Left lung (tissue), 14 donors: ENCODE measurements at places on chromosomes 2 and 18.

DNA sequence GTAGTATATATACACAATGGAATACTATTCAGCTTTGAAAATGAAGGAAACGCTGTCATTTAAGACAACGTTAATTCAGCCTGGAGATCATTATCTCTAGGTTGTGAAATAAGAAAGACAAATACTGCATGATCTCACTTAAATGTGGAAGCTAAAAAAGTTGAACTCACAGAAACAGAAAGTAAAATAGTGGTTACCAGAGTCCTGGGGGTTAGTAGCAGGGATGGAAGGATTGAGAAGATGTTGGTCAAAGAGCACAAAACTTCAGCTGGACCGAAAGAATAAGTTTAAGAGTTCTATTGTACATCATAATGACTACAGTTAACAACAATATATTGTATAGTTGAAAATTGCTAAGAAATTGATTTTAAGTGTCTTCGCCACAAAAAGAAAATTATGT is 670.3 kb downstream of the NR4A2 start:
- no peak overlapping the region for H3K27ac ChIP-seq
- no peaks in the 10 kb centered on the region for H3K27me3 ChIP-seq

GRCh38 chr2:181958726-181959125 is 26.9 kb upstream of the PPP1R1C start:
- H3K4me1 ChIP-seq = peaks cover 3% of the 10 kb centered on the region
- no peak overlapping the region for H3K27ac ChIP-seq
- H3K36me3 ChIP-seq = no peaks in the 10 kb centered on the region
- no peak overlapping the region for H3K4me3 ChIP-seq
- no peaks in the 10 kb centered on the region for H3K27me3 ChIP-seq

GRCh38 chr2:138276339-138276738 is 225.2 kb upstream of the SPOPL start:
- no peaks in the 10 kb centered on the region for H3K4me1 ChIP-seq
- no peaks in the 10 kb centered on the region for H3K36me3 ChIP-seq
- no peak for DNase-seq
- H3K27me3 ChIP-seq = no peaks in the 10 kb centered on the region
- no peak overlapping the region for H3K4me3 ChIP-seq

GRCh38 chr2:69156624-69157023 is 143.6 kb downstream of the ANTXR1 start:
- DNase-seq = no peak
- no peak overlapping the region for H3K27ac ChIP-seq
- no peaks in the 10 kb centered on the region for H3K36me3 ChIP-seq
- no peaks in the 10 kb centered on the region for H3K4me1 ChIP-seq
- no peak overlapping the region for H3K4me3 ChIP-seq

- no peak overlapping the region for H3K27ac ChIP-seq
- no peak overlapping the region for H3K4me3 ChIP-seq
- H3K27me3 ChIP-seq = no peaks in the 10 kb centered on the region
- H3K36me3 ChIP-seq = no peaks in the 10 kb centered on the region
These were observed 290.8 kb downstream of the KCNS3 start for GRCh38 chr2:18169121-18169892.

DNA sequence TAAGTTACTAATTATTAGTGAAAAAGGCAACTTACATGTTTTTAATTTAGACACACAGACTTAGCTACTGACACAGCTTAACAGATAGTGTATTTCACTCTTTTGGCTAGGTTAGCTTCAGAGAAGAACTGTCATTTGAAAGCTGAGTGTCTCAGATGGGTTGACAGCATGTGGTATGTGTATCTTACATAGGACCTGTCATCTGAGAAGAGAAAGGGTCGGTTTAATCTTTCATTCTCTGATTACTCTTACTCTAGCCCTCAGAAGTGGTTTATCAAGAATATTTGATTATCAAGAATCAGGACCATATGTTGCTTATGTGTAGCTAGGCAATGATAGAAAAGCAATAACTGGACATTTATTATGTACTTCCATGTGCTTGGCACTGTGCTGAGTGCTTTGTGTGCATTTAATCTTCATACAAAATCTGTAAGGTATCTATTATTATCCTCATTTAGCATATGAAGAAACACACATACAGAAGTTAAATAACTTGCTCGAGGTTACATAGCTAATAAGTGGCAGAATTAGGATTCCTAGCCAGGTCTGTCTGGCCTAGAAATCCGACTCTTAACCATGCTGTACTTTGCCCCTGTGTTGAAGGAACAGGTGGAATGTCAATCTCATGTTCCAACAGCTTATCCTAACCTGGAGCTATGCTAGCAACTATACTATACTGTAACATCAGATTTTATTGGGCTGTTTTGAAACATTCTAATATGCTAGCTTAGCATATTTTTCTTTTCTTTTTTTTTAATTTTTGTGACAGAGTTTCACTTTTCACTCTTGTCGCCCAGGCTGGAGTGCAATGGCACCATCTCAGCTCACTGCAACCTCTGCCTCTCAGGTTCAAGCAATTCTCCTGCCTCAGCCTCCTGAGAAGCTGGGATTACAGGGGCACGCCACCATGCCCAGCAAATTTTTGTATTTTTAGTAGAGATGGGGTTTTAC is 28.4 kb downstream of the CFLAR start:
- H3K4me3 ChIP-seq = no peak overlapping the region
- peaks cover 100% of the 10 kb centered on the region for H3K36me3 ChIP-seq
- no peak for DNase-seq
- no peak overlapping the region for H3K27ac ChIP-seq
- H3K27me3 ChIP-seq = no peaks in the 10 kb centered on the region

DNA sequence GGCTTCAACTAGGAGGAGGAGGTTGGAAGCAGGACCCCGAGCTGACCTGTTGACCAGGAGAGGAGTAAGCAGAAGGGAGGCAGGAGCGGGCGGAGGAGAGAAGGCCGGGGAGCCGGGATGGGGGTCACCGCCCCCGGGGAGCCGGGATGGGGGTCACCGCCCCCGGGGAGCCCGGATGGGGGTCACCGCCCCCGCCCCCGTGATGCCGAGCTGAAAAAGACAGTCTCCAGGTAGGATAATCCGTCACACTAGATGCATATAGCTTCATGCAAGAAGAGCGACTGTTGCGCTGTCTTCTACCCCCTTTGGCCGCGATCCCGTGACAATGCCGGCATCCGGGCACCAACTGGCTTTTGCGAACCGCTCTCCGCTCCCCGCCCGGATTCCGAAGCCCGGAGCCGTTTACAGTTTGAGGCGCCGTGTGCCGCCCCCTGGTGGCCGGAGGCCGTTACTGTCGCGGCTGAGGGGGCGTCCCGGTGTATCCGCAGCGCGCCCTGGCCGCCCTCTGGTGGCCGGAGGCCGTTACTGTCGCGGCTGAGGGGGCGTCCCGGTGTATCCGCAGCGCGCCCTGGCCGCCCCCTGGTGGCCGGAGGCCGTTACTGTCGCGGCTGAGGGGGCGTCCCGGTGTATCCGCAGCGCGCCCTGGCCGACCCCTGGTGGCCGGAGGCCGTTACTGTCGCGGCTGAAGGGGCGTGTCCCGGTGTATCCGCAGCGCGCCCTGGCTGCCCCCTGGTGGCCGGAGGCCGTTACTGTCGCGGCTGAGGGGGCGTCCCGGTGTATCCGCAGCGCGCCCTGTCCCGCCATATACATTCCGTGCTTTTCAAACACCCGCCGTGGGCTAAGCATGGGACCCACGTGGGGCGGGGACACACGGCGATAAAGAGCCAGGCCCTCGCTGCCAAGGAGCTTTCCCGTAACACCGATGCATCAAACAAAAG is 89.6 kb downstream of the ACTR3 start:
- no peak overlapping the region for H3K27ac ChIP-seq
- DNase-seq = no peak
- H3K4me3 ChIP-seq = no peak overlapping the region
- H3K4me1 ChIP-seq = no peaks in the 10 kb centered on the region

DNA sequence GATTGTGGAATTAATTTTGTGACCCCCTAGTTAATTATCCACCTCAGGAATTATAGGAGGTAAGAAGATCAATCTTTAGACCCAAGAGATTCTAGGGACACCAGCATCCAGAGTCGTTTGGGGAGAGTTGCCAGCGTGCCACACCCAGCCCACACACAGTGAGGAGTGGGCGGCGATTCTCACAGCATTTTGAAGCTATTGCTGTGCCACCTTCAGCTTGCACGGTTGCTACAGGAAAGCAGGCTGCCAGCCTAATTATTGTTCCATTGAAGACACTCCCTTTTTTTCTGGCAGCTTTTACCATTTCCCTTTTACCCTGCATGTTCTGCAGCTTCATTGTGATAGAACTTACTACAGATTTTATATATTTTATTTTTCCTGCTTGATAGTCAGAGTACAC is 13.1 kb upstream of the MYL12A start:
- no peaks in the 10 kb centered on the region for H3K27me3 ChIP-seq
- H3K4me3 ChIP-seq = no peak overlapping the region
- no peak for DNase-seq
- no peaks in the 10 kb centered on the region for H3K4me1 ChIP-seq
- H3K27ac ChIP-seq = no peak overlapping the region

GRCh38 chr2:95220449-95220848 is 13.1 kb downstream of the ZNF892 start:
- no peaks in the 10 kb centered on the region for H3K4me1 ChIP-seq
- no peak for DNase-seq
- H3K27ac ChIP-seq = no peak overlapping the region
- H3K4me3 ChIP-seq = no peak overlapping the region

DNA sequence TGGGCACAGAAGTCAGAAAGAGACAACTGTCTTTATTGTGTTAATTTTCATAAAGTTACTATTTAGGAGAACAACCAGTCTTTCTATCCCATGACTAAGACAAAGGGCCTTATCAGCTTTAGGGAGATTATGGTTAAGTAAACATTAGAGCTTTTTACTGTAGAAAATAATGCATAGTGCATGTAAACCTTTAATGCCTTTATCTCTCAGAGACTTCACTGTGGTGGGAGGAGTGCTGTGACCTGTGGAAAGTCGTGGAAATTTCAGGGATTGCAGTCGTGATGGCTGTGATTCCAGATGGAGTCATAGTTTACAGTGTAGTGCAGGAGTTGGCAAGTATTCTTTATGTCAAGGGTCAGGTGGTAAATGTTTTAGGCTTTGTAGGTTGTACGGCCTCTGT is 15.8 kb downstream of the ZNF236 start:
- no peak for DNase-seq
- no peak overlapping the region for H3K4me3 ChIP-seq
- H3K27ac ChIP-seq = no peak overlapping the region
- no peaks in the 10 kb centered on the region for H3K36me3 ChIP-seq

DNA sequence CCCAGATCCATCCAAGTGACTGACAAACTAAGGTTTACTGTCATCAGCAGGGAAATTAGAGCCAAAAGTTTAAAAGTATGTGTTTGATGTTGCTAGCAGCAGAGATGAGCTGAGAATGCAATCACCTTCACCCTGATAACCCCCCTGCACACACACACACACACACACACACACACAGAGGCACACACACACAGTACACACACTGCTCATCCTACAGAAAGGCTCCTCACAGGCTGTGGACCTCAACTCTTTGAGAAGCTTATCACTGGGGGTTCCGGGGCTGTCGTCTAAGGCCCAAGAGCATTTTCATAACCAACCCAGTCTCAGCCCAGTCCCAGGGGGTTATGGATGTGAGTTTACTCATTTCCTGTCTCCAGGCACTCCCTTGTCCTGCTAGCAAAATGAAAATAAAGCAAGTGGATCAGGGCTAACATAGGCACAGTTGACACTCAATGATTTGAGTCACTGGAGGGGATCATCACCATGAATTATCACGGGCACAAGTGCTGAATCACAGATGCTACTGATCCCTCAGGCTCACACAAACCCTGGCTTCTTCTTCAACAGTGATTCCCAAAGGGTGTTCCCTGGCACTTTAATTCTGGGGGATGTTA is 76.6 kb downstream of the ALK start:
- no peak overlapping the region for H3K4me3 ChIP-seq
- no peak for DNase-seq
- no peaks in the 10 kb centered on the region for H3K36me3 ChIP-seq
- H3K4me1 ChIP-seq = no peaks in the 10 kb centered on the region
- no peak overlapping the region for H3K27ac ChIP-seq

- H3K4me3 ChIP-seq = no peak overlapping the region
- H3K27ac ChIP-seq = no peak overlapping the region
- H3K36me3 ChIP-seq = no peaks in the 10 kb centered on the region
- H3K4me1 ChIP-seq = no peaks in the 10 kb centered on the region
These were observed 21.8 kb upstream of the DNAJC27 start for GRCh38 chr2:24993406-24994145.

DNA sequence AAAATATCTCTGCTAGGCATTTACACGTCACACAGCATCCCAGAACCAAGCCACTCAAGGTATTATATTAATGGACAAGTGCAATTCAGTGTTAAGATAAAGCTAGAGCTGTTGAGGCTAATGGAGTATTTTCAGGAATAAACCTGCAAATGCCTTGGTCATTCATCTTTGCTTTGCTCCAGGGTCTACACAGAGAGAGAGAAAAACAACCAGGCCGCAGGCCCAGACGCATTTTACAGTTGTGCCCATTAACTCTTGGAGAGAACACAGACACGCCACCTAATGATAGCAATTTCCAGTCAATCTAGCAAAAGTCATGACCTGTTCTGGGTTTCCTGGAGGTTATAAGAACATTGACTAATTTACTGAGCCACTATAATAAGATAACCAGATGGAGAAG is 829.3 kb downstream of the LRRTM4 start:
- no peak overlapping the region for H3K4me3 ChIP-seq
- no peak overlapping the region for H3K27ac ChIP-seq
- H3K27me3 ChIP-seq = no peaks in the 10 kb centered on the region
- no peak for DNase-seq
- no peaks in the 10 kb centered on the region for H3K36me3 ChIP-seq

GRCh38 chr18:70197844-70198243 is 7.6 kb downstream of the RTTN start:
- H3K27ac ChIP-seq = no peak overlapping the region
- H3K4me3 ChIP-seq = no peak overlapping the region
- no peaks in the 10 kb centered on the region for H3K27me3 ChIP-seq
- H3K36me3 ChIP-seq = no peaks in the 10 kb centered on the region
- DNase-seq = no peak

GRCh38 chr2:216343221-216343980 is 28.9 kb downstream of the MARCHF4 start:
- H3K4me1 ChIP-seq = no peaks in the 10 kb centered on the region
- no peaks in the 10 kb centered on the region for H3K36me3 ChIP-seq
- no peak overlapping the region for H3K27ac ChIP-seq
- DNase-seq = no peak
- H3K4me3 ChIP-seq = no peak overlapping the region
- no peaks in the 10 kb centered on the region for H3K27me3 ChIP-seq

DNA sequence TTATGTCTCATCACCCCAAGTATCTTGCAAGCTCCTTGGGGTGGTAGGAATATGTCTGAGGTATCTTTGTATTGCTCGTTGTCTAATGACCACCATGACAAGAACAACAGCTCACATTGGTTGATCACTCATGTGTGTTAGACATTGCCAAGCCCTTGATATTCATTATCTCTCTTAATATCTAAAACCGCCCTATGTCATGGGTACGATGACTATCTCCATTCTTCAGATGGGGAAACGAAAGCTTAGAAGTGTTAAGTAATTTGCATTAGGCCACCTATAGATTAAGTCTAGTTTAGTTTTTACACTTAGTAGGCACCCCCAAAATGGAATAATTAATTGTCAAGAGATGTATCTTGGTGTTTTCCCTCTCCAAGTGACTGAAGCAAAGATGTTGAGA is 57.0 kb downstream of the ICOS start:
- DNase-seq = no peak
- no peaks in the 10 kb centered on the region for H3K4me1 ChIP-seq

GRCh38 chr2:157684940-157685466 is 56.3 kb upstream of the ACVR1C start:
- H3K4me3 ChIP-seq = no peak overlapping the region
- no peaks in the 10 kb centered on the region for H3K4me1 ChIP-seq
- no peak overlapping the region for H3K27ac ChIP-seq
- H3K27me3 ChIP-seq = no peaks in the 10 kb centered on the region
- H3K36me3 ChIP-seq = no peaks in the 10 kb centered on the region

GRCh38 chr18:24983566-24984139 is 368.3 kb downstream of the ZNF521 start:
- DNase-seq = no peak
- no peaks in the 10 kb centered on the region for H3K27me3 ChIP-seq
- H3K4me3 ChIP-seq = no peak overlapping the region
- H3K36me3 ChIP-seq = no peaks in the 10 kb centered on the region
- no peak overlapping the region for H3K27ac ChIP-seq
